NCI-H69 (cell line): ENCODE measurements at places on chromosomes 5 and 9.

- DNase-seq, result no peak
Measured at GRCh38 chr9:133673258-133673655, 37.1 kb downstream of the DBH start.

GRCh38 chr5:33641744-33642505 is 201.2 kb downstream of the TARS1 start:
- DNase-seq, result no peak

GRCh38 chr9:121607434-121608167 is 43.8 kb upstream of the DAB2IP start:
- peak; percentile 34 for DNase-seq

DNA sequence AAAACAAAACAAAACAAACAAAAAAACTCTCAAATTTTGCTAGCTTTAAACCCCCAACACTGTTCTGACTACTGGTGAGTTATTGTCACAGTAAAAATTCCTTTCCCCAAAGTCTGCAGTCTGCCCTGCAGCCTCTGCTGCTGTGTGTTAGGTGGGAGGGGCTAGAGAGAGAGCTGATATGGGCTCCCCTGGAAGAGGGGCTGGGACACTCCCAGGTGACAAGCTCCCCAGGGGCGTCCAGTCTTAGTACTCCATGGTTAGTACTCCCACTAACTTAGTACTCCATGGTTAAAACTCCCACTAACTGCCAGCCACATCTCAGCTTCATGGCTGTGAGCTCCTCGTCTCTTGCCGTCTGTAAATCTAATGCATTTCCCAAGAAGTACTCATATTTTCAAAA is 191.9 kb downstream of the FANCC start:
- no peak for DNase-seq

DNA sequence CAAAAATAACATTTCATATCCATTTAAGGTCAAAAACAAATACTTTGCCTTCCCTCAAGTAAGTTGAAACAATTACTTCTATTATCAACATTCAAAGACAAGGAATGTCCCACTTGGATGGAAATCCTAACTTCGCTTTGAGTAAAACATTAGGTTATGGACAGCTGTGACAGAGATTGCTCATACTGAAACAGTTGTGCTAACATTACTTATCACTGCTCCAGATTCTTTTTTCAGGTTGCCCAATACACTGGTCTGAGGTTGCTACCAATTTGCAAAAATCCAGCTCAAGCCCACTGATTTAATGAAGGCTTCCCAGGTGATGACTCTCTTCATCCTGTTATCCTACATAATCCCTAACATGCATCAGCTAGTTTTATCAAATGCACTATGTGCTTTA is 98.3 kb downstream of the UBAP2 start:
- DNase-seq, result no peak

GRCh38 chr9:92711146-92711545 is 41.2 kb upstream of the IPPK start:
- DNase-seq, result no peak

GRCh38 chr5:17169507-17169906 is 47.9 kb upstream of the BASP1 start:
- no peak for DNase-seq

DNA sequence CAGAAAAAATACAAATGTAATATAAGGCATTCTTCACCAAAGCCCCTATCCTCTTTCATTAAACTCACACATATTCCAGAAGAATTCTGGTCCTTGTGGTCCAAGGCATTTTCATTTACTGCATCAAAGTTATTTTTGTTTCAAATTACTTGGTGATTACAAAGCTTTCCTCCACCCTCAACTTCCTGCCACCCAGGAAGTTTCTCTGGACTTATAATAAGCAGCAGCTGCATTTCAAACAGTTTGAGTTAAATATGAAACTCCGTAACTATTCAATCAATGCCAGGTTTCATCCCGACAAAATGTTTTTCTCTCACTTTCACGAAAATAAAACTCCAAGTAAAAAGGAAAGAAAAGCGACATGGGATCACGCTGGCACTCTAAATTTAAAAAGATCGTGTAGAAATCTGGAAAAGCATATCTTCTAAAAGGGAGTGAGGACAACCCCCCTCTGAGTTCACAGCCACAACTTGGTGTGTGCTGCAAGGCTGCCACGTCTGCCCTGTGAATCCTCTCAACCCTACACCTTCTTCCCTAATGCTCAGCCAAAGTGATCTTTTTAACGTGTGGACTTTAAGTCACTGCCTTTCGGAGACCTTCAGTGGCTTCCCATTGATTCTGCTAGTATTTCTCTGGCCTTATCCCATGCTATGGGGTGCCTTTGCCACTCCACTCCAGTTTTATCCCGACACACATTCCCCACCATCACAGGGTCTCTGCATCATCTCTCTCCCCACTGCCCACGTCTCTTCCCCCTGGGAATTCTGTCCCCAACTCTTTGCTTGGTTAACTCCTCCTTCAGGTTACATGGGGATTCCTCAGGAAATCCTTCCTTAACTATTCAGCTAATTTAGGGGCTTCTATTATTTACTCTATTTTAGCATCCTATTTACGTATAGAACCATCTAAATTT is 91.1 kb upstream of the CER1 start:
- no peak for DNase-seq

DNA sequence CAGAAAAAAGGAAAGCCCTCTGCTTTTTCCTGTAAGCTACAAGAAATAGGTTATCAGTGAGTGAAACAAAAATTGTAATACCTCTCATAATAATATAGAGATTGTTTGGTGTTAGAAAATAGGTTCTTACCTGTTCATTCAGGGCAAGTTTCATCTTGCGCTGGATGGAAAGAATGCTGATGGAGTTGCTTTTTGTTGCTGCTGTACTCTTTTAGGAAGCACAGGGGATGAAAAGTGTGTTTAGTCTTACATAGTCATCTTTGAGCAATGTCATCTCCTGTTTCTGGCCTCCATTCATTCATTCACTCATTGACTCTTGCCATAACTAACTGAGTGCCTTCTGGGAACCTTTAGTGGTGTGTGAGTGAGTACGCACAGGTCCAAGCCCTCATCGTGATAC is 6.4 kb downstream of the ENTREP1 start:
- no peak for DNase-seq

DNA sequence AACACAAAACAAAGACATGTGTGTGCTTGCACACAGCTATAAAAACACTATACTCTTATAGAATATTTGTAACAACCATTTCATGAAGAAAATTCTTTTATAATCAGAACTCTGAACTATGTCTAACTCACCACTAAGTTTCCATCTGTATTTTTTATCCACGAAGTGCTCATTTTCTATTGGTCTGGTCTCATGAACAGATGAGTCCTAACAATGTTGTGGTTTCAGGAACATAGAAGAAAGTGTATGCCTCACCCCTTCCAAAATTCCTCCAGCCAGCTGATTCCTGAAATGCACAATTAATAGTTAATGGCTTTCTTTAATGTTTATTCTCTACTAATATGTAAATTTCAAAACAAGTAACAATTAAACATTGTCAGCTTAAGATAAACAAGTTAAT is 325.3 kb upstream of the GRAMD2B start:
- no peak for DNase-seq

- DNase-seq, result no peak
Measured at GRCh38 chr5:82387819-82388166, 109.6 kb upstream of the RPS23 start.

DNA sequence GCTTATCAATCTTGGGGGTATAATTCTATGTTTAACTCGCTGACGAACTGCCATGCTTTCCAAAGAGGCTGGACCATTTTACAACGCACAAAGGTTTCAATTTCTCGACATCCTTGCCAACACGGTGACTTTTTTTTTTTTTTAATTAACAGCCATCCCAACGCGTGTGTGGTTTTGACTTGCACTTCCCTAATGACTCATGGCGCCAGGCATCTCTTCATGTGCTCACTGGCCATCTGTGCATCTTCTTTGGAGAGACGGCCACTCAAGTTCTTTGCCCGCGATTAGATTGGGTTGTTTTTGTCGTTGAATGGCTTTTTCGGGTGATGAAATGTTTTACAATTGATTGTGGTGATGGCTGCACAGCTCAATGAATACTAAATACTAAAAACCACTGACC is 12.5 kb upstream of the CARD9 start:
- DNase-seq, result no peak

DNA sequence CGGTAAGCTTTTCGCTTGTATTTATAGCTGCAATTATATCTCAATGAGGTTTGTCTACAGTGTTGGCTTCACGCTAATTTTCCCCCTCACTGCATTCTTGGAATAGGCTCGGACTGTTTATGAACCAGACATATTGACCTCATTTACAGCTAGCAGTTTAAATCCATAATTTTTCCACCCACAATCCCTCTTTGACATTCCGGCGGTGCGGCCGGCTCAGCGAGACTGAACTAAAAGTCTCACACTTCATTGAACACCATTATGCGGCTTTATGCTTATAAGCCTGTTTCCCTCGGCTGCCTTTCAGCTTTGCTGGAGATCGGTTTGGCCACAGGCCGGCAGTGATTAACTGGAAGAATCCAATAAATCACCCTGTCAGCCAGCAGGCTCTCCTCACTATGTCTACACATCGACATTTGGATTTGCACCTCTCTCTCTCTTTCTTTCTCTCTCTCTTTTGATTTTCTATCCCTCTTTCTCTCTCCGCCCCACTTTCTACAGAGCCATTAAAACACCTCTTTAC is 315.0 kb upstream of the TLE4 start:
- DNase-seq, result peak; percentile 99

DNA sequence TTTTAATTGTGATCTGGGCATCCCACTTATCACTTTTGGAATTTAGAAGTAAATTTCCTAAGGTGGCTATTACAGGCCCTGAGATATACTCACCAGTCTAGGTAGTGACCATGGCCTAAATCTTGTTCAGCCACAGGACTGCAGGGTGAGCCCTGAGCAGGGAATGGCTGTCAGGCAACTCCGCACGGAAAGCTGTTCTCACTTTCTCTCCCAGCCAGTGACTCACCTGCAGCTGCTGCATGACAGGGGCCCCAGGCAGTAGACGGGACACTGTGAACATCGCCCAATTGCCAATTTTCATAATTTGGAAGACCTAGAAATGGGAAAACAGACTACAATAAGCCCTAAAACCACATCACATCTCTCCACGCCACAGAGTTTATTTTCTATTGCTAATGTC is 69.6 kb upstream of the TAF1L start:
- DNase-seq, result no peak

GRCh38 chr5:88675708-88676636 is 207.0 kb downstream of the MEF2C start:
- peak; percentile 90 for DNase-seq

- DNase-seq, result no peak
Measured at GRCh38 chr5:32833663-32834062, 122.5 kb downstream of the NPR3 start.

GRCh38 chr5:157994906-157995519 is 136.1 kb upstream of the CLINT1 start:
- DNase-seq, result peak; percentile 80

GRCh38 chr9:136520053-136520540 is 25.8 kb downstream of the NOTCH1 start:
- DNase-seq, result peak; percentile 82

- DNase-seq, result no peak
Measured at GRCh38 chr5:180684623-180685161, 35.3 kb upstream of the FLT4 start.

- peak; percentile 76 for DNase-seq
Measured at GRCh38 chr5:115160975-115161475, 8.7 kb downstream of the TRIM36 start.

DNA sequence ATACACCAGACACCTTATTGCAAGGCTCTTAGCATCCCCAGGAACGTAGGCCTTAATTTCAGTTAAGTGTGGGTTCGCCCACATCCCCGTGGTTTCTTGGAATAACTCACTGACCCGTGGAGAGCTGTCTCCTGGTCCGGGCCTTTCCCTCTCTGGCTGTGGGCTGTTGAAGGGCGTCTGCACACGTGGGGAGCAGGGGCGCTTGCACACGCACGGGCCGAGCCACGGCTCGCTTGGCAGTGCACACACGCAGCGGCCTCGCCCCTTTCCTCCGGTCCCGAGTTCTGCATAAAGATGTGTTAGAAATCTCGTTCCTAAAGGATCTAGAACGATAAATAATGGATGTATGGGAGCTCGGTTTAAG is 141.9 kb downstream of the PBX3 start:
- DNase-seq, result peak; percentile 85
